Mesenchymal stem cell (in vitro differentiated cells and primary cell): ENCODE measurements at places on chromosomes 7 and 10.

GRCh38 chr10:100816671-100817070, 71.3 kb downstream of the PAX2 start:
- no peak overlapping the region for H3K4me3 ChIP-seq
- no peaks in the 10 kb centered on the region for H3K36me3 ChIP-seq
- H3K27me3 ChIP-seq: peaks cover 88% of the 10 kb centered on the region

- H3K27ac ChIP-seq: no peak overlapping the region
- H3K36me3 ChIP-seq: no peaks in the 10 kb centered on the region
- H3K4me1 ChIP-seq: no peaks in the 10 kb centered on the region
- peaks cover 87% of the 10 kb centered on the region for H3K27me3 ChIP-seq
- DNase-seq: no peak
These were observed 36.8 kb upstream of the R3HCC1L start for GRCh38 chr10:98097616-98098015.

DNA sequence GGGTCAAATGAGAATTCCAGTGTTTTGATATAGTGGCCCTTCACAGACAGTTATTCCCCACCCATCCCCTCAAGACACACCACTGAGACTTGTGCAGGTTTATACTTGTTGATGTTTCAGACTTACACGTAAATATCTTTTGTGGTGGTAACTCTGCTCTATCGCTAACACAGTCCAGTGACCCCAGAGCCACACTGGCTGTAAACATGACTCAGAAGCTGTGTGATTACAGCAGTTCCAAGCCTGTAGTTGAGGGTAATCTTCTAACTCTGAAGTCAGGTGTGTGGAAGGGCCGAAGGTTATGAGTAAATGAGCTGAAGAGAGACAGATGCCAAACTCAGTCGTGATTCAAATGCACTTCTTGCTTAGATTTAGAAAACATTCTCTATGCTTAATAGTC, 19.4 kb downstream of the NOBOX start:
- H3K36me3 ChIP-seq: peaks cover 9% of the 10 kb centered on the region
- peaks cover 14% of the 10 kb centered on the region for H3K4me1 ChIP-seq
- H3K4me3 ChIP-seq: no peak overlapping the region

- H3K4me1 ChIP-seq: no peaks in the 10 kb centered on the region
- H3K36me3 ChIP-seq: no peaks in the 10 kb centered on the region
- peaks cover 29% of the 10 kb centered on the region for H3K27me3 ChIP-seq
- H3K27ac ChIP-seq: no peak overlapping the region
- DNase-seq: no peak
- no peak overlapping the region for H3K4me3 ChIP-seq
These were observed 18.5 kb downstream of the RAMP3 start for GRCh38 chr7:45176091-45176490.

- DNase-seq: peak; percentile 12
- H3K36me3 ChIP-seq: no peaks in the 10 kb centered on the region
- H3K4me1 ChIP-seq: no peaks in the 10 kb centered on the region
These were observed 51.4 kb downstream of the PLPP4 start for GRCh38 chr10:120508393-120508792.
